ENCODE measurements at places on chromosomes 16 and 17.

GRCh38 chr16:6641091-6641490, 691.6 kb upstream of the RBFOX1 start:
- peak; percentile 3 for DNase-seq

DNA sequence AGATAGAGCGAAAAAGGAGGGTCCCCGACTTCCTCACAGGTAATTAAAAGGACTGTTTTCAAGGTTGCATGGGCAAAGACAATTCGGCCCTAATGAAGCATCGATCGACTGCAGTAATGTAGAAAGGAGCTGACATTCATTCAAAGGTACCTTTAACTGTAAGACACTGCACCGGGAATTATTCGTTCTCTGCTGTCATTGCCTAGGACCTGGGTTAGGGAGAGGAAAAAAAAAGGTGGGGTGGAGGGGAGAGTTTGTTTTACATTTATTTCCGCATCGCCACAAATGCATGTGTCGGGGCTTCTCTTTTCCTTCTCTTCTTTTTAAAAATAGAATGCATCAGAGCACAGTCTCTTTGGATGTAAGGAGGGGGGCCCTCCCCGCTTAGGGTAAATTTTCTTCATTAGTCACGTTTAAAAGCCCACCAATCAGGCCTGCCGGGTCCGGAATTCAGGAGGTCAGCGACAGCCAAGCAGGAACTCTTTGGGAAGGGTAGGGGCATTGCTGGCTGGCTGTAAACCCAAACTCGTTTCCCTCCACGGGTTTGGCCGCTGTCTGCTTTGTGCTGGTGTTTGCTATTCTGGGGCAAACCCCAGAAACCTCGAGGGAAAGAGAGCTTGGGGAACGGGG, 496.2 kb upstream of the ZFHX3 start:
- DNase-seq = peak; percentile 35

GRCh38 chr16:89031715-89032659, 55.0 kb upstream of the CBFA2T3 start:
- DNase-seq = no peak

GRCh38 chr17:75849724-75850123, 5.4 kb downstream of the WBP2 start:
- no peak for DNase-seq

DNA sequence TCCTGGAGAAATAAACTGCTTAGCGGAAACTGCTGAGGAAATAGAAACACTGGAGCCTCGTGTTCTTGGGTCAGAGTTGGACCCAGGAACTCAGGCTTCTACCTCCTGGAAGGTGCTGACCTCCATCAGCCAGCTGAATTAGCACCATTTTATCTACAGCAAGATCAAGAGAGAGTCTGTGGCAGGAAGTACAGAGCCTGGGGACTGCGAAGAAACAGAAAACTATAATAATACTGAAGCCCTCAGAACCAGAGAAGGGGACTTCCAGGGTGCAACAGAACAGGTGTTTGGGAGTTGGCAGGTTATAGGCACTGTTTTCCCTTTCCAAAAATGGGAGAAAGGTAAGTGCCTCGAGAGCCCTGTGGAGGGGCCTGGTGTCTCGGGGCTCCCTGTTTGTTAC, 379.7 kb downstream of the CA10 start:
- DNase-seq = no peak

DNA sequence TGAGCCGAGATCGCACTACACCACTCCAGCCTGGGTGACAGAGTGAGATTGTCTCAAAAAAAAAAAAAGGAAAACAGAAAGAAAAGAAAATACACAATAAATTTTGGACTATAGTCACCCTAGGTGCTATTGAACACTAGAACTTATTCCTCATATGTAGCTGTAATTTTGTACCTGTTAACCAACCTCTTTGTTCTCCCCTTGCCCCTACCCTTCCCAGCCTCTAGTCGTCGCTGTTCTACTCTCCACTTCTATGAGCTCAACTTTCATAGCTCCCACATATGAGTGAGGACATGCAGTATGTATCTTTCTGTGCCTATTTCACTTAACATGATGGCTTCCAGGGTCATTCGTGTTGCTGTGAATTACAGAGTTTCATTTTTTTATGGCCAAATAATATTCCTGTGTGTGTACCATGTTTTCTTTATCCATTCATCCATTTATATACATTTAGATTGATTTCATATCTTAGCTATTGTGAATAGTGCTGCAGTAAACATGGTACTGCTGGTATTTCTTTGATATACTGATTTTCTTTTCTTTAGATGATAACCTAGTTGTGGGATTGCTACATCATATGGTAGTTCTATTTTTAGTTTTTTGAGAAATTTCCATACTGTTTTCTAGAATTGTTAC, 28.3 kb downstream of the VPS35L start:
- peak; percentile 72 for DNase-seq

- DNase-seq = peak; percentile 89
Measured at GRCh38 chr17:78865682-78866390, 25.2 kb upstream of the USP36 start.

- DNase-seq = peak; percentile 16
Measured at GRCh38 chr16:60605176-60605575, 1431.1 kb downstream of the CDH8 start.

GRCh38 chr17:1997927-1998742, 27.0 kb downstream of the RTN4RL1 start:
- peak; percentile 72 for DNase-seq
